Stimulated activated naive B cell treated with anti-CD40 and anti-IgM and Interleukin-4, amounts not matched to agents 10 μg/mL and 1 μg/mL and 100 μg/mL, for 72 hours (primary cell): ENCODE measurements at places on chromosomes 3 and 15.

GRCh38 chr3:193590088-193590856 is 2.7 kb upstream of the OPA1 start:
- no peak for DNase-seq
- peaks cover 7% of the 10 kb centered on the region for H3K4me1 ChIP-seq
- H3K36me3 ChIP-seq: peaks cover 12% of the 10 kb centered on the region
- H3K4me3 ChIP-seq: no peak overlapping the region
- no peak overlapping the region for H3K27ac ChIP-seq

DNA sequence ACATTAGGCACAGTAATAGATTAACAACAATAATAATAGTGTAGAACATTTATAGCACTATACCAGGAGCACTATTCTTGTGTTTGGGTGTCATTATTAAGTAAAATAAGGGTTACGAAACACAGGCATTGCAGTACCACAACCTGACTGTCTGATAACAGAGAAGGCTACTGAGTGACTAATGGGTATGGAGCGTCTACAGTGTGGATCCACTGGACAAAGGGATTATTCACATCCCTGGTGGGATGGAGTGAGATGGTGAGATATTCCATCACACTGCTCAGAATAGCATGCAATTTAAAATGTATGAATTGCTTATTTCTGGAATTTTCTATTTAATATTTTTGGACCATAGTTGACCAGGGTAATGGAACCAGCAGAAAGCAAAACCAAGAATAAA is 18.2 kb downstream of the MINDY4B start:
- H3K36me3 ChIP-seq: peaks cover 2% of the 10 kb centered on the region
- no peak for DNase-seq
- H3K27me3 ChIP-seq: peaks cover 16% of the 10 kb centered on the region
- H3K4me3 ChIP-seq: no peak overlapping the region

DNA sequence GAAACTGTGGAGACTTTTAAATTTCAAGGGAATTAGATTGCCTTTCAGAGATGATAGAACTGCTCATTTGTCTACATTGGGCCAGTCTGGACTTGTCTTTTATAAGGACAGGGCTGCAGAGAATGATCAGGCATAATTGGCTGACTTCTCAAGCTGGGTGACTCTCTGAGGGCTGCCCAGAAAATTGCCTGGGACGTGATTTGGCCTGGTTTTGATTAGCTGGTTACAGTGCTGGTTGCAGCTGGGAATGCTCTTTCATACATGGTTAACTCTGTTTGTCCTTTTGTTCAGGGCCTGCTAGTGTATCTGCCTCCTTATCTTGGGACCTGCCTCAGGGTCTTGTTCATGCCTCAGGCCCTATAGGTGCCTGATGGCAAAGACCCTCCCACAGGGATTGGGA is 245.6 kb downstream of the CLSTN2 start:
- no peaks in the 10 kb centered on the region for H3K36me3 ChIP-seq
- H3K4me1 ChIP-seq: no peaks in the 10 kb centered on the region
- H3K4me3 ChIP-seq: no peak overlapping the region
- DNase-seq: no peak
- no peak overlapping the region for H3K27ac ChIP-seq
- no peaks in the 10 kb centered on the region for H3K27me3 ChIP-seq

- no peaks in the 10 kb centered on the region for H3K4me1 ChIP-seq
- no peaks in the 10 kb centered on the region for H3K27me3 ChIP-seq
- no peak overlapping the region for H3K27ac ChIP-seq
- no peak for DNase-seq
- H3K36me3 ChIP-seq: no peaks in the 10 kb centered on the region
- H3K4me3 ChIP-seq: no peak overlapping the region
Measured at GRCh38 chr3:55343486-55344357, 143.4 kb downstream of the WNT5A start.

- H3K4me3 ChIP-seq: no peak overlapping the region
- peaks cover 21% of the 10 kb centered on the region for H3K4me1 ChIP-seq
- DNase-seq: no peak
- no peak overlapping the region for H3K27ac ChIP-seq
- peaks cover 7% of the 10 kb centered on the region for H3K36me3 ChIP-seq
Measured at GRCh38 chr3:155047672-155048071, 32.4 kb upstream of the MME start.

- H3K27me3 ChIP-seq: no peaks in the 10 kb centered on the region
- H3K4me3 ChIP-seq: no peak overlapping the region
- no peak for DNase-seq
Measured at GRCh38 chr3:55017876-55018275, 90.0 kb upstream of the LRTM1 start.

DNA sequence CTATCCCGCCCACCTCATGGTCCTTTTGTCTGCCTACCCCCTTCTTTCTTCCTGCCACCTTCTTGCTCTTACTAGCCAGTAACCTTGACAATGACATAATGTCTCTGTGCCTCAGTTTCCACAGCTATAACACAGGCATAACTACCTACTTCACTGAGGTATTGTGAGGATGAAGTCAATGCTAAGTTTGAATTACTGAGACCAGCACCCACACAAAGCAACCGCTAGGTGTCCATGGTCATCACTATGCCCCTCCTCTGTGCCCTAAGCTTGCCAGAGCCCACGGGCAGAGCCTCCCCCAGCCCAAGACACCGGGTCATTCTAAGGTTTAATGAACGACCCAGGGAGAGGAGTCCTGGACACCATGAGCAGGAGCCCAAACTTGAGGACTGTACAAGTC is 101.6 kb downstream of the OXNAD1 start:
- peaks cover 87% of the 10 kb centered on the region for H3K36me3 ChIP-seq
- peak overlapping the region; percentile 92 for H3K27ac ChIP-seq
- H3K27me3 ChIP-seq: no peaks in the 10 kb centered on the region
- DNase-seq: no peak
- H3K4me1 ChIP-seq: peaks cover 91% of the 10 kb centered on the region

DNA sequence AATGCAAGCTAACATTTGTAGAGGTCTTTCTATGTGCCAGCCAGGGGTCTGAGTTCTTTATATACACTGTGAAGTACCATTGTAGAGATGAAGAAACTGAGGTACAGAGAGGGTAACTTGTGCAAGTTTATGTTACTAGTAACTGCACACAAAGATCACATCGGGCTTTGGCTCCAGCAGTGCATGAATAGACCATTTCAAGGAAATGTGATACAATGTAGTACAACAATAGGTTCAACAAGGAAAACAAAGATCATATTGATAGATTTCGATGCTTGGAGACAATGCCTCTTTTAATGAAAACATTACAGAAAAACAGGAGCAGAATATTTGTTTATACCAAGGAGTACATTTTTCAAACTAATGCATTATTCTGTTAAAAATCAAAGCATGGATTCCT is 115.3 kb downstream of the POLR2M start:
- no peak overlapping the region for H3K4me3 ChIP-seq
- peaks cover 12% of the 10 kb centered on the region for H3K27me3 ChIP-seq
- H3K36me3 ChIP-seq: no peaks in the 10 kb centered on the region

DNA sequence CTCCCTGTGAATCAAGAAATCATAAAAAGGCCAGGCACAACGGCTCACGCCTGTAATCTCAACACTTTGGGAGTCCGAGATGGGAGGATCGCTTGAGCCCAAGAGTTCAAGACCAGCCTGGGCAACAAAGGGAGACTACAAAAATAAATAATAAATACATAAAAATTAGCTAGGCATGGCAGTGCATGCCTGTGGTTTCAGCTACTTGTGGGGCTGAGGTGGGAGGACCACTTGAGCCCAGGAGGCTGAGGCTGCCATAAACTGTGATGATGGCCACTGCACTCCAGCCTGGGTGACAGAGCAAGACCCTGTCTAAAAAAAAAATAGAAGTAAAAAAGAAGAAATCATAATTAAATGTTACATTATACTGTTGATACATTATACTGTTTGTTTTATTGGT is 28.0 kb upstream of the DCUN1D1 start:
- no peak for DNase-seq
- H3K4me1 ChIP-seq: no peaks in the 10 kb centered on the region
- no peak overlapping the region for H3K4me3 ChIP-seq
- no peak overlapping the region for H3K27ac ChIP-seq

DNA sequence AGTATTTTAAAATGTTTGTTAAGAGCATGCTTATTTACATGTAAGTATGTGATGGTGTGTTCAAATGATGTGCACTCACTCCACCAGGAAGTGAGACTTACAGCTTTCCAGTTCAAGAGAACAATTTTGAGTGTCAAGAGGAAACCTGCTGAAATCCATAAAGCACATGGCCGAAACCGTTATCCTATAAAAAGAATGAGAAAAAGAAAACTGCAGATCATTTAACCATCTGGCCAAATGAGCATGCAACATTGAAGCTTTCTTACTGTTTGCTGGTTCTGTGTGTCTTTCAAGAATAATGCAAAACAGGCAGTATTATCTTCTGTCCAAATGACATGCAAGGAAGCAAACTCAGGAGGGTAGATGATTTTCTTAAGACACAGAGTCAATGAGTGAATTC is 26.3 kb downstream of the GABRR3 start:
- H3K4me3 ChIP-seq: no peak overlapping the region
- no peaks in the 10 kb centered on the region for H3K27me3 ChIP-seq
- no peak for DNase-seq
- no peak overlapping the region for H3K27ac ChIP-seq
- H3K36me3 ChIP-seq: no peaks in the 10 kb centered on the region
- peaks cover under 1% of the 10 kb centered on the region for H3K4me1 ChIP-seq

- H3K4me3 ChIP-seq: no peak overlapping the region
- peaks cover 6% of the 10 kb centered on the region for H3K27me3 ChIP-seq
- no peak for DNase-seq
- no peak overlapping the region for H3K27ac ChIP-seq
- H3K4me1 ChIP-seq: no peaks in the 10 kb centered on the region
- H3K36me3 ChIP-seq: no peaks in the 10 kb centered on the region
Measured at GRCh38 chr15:100734586-100734985, 132.2 kb downstream of the ASB7 start.

DNA sequence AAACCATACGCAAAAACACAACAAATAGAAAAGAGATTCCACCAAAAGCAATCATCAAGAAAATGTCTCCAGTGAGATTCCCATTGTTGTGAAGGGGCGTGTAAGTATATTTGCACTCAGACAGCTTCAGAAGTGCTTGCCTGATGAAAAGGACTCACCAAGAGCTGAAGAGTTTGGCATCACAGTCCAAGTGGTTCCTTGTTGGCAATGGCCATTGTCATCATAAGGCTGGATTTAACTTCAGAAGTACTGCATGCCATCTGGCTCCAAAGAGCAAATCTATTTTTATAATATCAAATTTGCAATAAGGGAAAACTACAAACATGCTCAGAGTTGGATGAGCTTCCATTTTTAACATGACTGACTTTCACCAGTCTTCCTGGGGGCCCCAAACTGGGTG is 505.3 kb upstream of the NR2F2 start:
- H3K27ac ChIP-seq: no peak overlapping the region
- no peak for DNase-seq

DNA sequence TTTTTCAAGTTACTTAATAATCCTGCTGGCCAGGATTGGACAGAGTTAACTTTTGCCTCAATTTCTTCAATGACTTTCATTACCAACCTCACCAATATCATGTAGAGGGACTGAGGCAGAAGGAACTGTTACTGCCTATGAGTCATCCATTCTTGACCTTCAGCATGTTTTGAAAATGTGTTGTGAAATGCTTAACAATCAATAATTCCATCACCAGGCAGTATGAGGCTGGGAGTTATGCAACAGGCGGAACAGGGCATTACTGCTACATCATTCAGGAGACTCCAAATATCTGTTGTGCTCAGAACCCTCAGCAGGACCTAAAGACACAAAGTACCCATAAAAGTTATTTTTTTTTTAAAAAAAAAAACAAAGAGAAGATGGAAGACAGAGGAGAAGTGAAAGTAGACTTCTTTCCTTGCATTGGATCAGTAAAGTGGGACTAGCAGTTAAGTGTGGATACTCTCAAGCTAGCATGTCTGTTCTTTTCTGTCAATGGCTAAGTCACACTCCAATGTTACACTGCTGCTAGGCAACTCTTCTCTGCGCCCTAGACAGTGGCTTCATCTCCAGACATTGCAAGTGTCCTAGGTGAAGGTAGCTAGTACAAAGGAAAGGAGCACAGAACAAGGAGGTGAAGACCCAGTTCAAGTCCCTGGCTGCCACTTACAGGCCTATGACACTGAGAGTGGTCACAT is 184.9 kb upstream of the LPP start:
- peaks cover 26% of the 10 kb centered on the region for H3K4me1 ChIP-seq
- H3K27ac ChIP-seq: peak overlapping the region; percentile 47
- peaks cover 14% of the 10 kb centered on the region for H3K27me3 ChIP-seq
- H3K36me3 ChIP-seq: peaks cover 3% of the 10 kb centered on the region
- no peak overlapping the region for H3K4me3 ChIP-seq
- DNase-seq: no peak

DNA sequence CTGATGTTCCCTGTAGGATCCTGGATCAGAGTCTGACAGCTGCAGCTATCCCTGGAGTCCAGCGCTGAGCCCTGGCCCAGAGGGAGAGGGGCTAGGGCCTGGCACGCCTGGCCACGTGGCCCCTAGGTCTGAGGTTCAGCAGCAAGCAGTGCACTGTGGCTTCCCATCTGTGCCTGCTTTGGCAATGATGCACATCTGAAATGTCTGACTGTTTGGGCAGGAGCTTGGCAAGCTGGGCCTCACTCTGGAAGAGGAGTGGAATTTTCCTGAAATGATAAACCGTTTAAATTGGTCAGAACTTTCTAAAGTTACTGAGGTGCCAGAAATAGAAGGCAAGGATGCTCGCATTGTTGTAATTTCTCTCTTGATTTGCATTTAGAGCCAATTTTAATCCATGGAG is 48.8 kb upstream of the MRPS22 start:
- DNase-seq: no peak
- H3K27me3 ChIP-seq: no peaks in the 10 kb centered on the region
- H3K4me3 ChIP-seq: no peak overlapping the region
- H3K27ac ChIP-seq: no peak overlapping the region
